Right renal pelvis (tissue), 4 donors: ENCODE measurements at places on chromosomes 12 and 14. TPM values are rescaled to one million over a fixed set of nuclear protein-coding genes. Genes with fewer than 3 reads are reported as not detected.
A peak's percentile ranks its signal among the peaks of the same experiment; 100 is the strongest.

DNA sequence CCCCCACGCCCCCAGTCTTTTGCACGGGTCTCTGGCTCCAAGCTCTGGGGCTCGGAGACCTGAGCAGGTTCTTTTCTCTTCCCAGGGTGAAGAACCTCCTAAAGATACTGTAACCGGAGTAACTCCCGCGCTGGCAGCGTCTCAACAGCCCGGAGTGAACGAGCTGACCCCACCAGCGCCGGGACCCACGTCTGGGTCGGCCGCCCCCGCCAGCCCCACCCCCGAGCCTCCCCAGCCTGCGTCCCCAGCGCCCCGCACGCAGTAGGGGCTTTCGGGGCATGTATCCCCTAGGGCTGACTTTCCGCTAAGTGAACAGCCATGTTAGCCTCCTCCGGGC, 858 bp downstream of the SLC35F4 start:
- no peak for DNase-seq

GRCh38 chr14:68145036-68145435, 325.5 kb downstream of the RAD51B start:
- DNase-seq = no peak

DNA sequence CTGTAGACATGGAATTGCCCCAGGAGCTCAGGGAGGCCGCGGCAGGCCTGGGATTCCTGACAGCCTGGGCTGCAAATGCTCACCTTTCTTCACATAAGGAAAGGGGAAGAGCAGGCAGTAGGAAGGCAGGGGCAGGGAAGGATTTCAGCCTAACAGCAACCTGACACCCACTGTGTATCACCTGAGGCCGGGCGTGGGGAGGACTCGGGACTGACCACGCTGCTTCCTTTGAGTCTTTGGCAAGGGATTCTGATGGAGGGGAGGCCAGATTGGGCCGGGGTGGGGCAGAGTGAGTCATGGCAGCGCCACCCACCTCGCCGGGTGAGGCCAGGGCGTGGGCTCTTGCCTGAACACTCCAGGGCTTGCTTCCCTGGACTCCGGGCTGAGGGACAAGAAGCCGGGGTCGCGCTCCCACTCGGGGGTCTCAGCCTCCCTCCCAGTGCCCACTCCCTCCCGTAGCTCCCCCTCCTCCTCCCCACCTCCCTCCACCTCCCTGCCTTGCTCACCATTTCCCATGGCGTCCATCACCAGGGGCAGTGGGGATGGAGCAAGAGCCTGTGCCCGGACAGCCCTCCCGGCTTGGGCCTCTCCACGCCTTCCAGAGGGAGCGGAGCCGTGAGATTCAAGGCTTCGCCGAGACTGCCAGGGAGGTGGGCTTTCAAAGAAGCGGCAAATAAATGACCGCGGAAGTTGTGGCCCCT, 247.9 kb upstream of the RTL1 start:
- no peak for DNase-seq

GRCh38 chr12:26443309-26443708, 247.9 kb downstream of the SSPN start:
- DNase-seq = no peak

DNA sequence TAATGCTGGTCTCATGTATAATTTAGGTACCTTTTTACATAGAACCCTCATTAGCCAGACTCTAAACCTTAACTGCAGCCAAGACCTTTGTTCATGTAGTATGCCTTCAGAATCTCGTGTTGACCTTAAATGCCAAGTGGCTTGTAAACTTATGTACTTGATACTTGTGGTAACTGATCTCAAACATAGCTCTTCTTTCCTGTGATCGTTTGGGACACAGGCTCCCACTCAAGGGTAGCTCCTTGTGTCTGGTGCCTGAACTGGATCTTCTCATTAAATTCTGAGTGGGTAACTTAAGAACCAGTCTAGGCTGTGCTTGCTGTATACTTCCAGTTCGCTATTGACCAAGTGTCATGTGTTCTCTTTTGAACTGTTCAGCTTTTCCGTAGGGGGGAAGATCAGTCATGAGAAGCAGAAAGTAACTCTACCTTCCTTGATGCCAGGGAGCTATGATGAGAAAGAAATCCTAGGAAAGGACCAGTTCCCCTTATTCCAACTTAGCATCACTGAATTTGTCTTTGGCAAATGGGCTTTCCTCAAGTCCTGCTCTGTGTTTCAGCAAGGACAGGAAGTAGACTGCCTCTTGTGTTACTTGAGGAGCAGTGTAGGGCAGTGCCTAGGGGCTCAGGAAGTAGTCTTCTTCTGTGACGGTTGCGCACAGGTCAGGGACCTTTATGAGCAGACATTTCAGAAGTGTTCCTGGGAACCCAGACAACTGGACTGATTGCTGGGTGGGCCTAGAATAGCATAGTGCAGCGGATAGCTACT, 2.5 kb downstream of the LGALS3 start:
- DNase-seq = no peak

DNA sequence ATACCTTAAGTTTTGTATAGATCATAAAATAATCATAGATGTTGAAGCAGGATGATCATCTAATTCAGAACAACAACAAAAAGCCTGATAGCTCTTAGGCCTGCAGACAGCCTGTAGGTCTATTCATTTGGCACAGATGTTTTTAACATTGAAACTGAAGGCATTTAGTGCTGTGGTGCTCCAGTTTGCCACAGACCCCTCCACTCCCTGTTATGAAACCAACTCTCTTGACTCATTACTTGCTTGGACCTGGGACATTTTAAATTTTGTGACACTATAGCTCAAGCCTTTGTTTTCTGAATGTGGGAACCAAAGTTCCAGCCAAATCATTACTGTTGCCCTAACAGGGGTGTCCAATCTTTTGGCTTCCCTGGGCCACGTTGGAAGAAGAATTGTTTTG, 9.1 kb downstream of the PRKCH start:
- DNase-seq = no peak

GRCh38 chr12:79934281-79935020, 446 bp downstream of the PPP1R12A start:
- peak; percentile 59 for DNase-seq

- DNase-seq = no peak
Measured at GRCh38 chr12:10455766-10456165, 2.6 kb upstream of the KLRC1 start.

DNA sequence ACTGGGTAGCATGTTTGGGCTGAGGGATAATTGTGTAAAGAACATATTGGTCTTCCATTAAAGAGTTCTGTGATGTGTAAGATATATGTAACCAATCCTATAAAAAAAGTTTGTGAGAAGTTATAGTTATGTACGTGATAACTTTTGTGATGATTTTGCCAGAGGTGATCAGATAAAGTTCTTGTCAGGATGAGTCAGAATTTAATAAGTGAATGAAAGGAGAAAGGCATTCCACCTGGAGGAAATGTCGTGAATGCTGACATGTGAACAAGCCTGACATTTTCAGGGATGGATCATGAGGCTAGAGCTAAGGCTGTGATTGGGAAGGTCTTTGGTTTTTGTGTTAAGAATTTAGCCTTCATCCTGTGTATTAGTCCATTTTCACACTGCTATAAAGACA, 241.5 kb downstream of the SNAPC1 start:
- no peak for DNase-seq

DNA sequence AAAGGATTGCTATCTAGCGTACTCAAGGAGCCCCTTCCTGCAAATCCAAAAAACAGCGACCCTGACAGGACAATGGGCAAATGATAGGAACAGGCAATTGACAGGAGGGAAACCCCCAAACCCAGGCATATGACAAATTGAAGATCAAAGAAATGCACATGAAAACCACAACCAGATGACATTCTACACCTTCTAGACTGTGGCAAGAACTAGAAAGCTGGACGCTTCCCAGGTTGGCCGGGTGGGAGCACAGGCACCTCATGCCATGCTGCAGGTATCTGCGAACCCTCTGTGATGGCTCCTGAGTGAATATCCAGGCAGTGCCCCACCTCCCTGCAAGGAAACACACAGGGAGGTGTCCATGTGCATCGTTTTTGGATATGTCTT, 37.1 kb downstream of the CMKLR1 start:
- no peak for DNase-seq

- DNase-seq = no peak
Measured at GRCh38 chr12:126156806-126157574, 1091.8 kb downstream of the AACS start.

The VRTN gene
- polyA plus RNA-seq = not detected

The PPP2R3C gene
- polyA plus RNA-seq = 51.6 TPM

The AQP6 gene
- polyA plus RNA-seq = 18.1 TPM

The NGB gene
- polyA plus RNA-seq = not detected
